ENCODE measurements at places on chromosomes 6 and 20.
A peak's percentile ranks its signal among the peaks of the same experiment; 100 is the strongest.

- H3K4me3 ChIP-seq = no peak overlapping the region
- DNase-seq = no peak
- H3K36me3 ChIP-seq = no peaks in the 10 kb centered on the region
- H3K27ac ChIP-seq = no peak overlapping the region
- peaks cover 13% of the 10 kb centered on the region for H3K27me3 ChIP-seq
Measured at GRCh38 chr6:16925461-16925860, 164.2 kb upstream of the ATXN1 start.

DNA sequence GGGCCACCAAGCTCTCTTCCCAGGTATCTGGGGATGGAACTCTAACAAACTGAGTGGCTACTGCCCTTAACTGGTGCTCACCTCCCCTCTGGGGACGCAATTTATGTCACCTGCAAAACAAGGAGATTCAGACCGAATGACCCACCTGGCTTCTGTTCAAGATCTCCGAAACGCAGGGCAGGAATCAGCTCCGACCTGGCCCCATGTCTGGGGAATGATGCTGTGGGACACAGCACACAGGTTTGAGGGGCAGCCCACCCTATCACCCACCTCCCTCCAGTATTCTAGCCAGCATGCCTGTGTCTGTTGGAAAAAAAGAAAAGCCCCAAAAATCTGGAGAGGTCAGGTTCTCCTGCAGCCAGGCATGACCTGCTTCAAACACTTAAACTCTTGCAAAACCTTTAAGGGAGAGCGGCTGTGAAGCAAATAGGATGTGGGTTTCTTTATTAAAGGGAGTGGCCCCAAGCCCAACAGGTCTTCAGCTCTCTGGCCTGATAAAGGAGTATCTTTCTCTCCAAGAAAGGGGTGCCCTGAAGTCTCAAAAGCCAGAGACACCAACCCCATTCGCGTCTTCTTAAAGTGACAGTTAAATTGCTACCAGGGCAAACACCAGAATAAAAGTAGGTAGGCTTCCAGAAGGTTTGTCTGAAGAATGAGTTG lies 6.4 kb downstream of the PREX1 start:
- peak overlapping the region; percentile 74 for H3K4me3 ChIP-seq
- no peak for DNase-seq
- peak overlapping the region; percentile 61 for H3K27ac ChIP-seq
- no peaks in the 10 kb centered on the region for H3K27me3 ChIP-seq
- peaks cover 10% of the 10 kb centered on the region for H3K36me3 ChIP-seq

- H3K4me1 ChIP-seq = peaks cover 20% of the 10 kb centered on the region
- no peaks in the 10 kb centered on the region for H3K27me3 ChIP-seq
- peak overlapping the region; percentile 75 for H3K27ac ChIP-seq
Measured at GRCh38 chr20:47664744-47665143, 120.5 kb downstream of the SULF2 start.

DNA sequence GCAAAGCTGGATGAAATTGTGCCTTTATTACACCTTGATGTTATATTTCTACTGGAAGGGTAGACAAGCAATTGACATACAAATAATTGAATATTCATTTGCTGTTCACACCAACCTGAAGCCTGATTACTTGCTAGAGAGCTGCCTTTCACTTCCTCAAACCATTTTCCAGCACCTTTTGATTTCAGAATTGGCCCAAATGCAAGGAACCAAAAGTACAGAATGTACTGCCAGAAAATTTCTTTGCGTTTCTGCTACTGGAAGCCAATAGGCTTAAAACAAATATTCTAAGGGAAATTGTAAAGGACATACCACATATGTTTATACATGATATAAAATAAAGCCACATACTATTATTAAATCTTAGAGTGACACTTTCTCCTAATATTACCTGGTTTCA lies 94.5 kb downstream of the RFPL4B start:
- H3K36me3 ChIP-seq = no peaks in the 10 kb centered on the region
- H3K27me3 ChIP-seq = no peaks in the 10 kb centered on the region
- no peaks in the 10 kb centered on the region for H3K4me1 ChIP-seq
- DNase-seq = no peak
- H3K27ac ChIP-seq = no peak overlapping the region
- H3K4me3 ChIP-seq = no peak overlapping the region

- no peak for DNase-seq
- H3K4me3 ChIP-seq = no peak overlapping the region
- no peaks in the 10 kb centered on the region for H3K4me1 ChIP-seq
- H3K36me3 ChIP-seq = no peaks in the 10 kb centered on the region
- no peaks in the 10 kb centered on the region for H3K27me3 ChIP-seq
- no peak overlapping the region for H3K27ac ChIP-seq
Measured at GRCh38 chr6:73285674-73286283, 22.8 kb upstream of the KHDC1 start.

DNA sequence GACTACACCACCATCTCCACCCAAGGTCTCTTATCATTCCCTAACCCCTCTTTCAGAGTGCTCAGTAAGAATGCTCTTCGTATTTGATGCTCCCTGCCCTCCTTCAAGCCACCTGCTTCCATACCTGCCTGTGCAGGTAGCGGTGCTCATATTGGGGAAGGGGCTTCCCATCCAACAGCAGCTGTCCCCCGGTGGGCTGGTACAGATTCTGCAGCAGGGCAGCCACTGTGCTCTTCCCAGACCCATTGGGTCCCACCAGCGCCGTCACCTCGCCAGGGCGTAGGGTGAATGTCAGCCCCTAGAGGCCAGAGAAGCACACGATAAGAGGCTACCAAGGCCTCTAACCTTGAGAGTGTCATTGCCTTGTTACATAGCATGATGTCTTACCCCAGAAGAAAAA lies 3.9 kb upstream of the PSMB8 start:
- H3K36me3 ChIP-seq = peaks cover 62% of the 10 kb centered on the region
- no peak for DNase-seq
- peak overlapping the region; percentile 24 for H3K4me3 ChIP-seq
- H3K27me3 ChIP-seq = no peaks in the 10 kb centered on the region
- H3K27ac ChIP-seq = peak overlapping the region; percentile 22
- peaks cover 54% of the 10 kb centered on the region for H3K4me1 ChIP-seq

DNA sequence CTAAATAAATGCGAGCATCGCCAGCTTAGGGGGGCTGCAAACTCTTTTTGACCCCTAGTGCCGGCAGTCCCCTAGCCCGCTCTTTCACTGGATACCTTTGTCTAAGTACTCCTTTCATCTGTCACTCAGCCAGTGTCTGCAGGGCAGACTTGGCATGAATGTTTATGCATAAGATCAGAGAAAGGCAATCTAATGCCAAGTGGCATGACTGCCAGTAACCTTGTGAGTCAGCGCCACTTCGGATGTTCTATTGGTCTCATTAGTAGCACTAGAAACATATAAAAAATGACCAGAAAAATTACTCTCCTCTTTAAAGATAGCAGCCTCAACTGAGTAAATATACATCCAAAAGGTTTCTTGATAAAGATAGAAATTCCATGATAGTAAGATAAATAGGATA lies 192.2 kb downstream of the TBC1D32 start:
- no peak for DNase-seq
- no peaks in the 10 kb centered on the region for H3K4me1 ChIP-seq
- no peak overlapping the region for H3K4me3 ChIP-seq
- H3K36me3 ChIP-seq = peaks cover 9% of the 10 kb centered on the region

- no peak for DNase-seq
- H3K27me3 ChIP-seq = peaks cover 8% of the 10 kb centered on the region
- peaks cover 3% of the 10 kb centered on the region for H3K4me1 ChIP-seq
- H3K27ac ChIP-seq = no peak overlapping the region
Measured at GRCh38 chr6:114063956-114064355, 93.0 kb upstream of the HDAC2 start.

DNA sequence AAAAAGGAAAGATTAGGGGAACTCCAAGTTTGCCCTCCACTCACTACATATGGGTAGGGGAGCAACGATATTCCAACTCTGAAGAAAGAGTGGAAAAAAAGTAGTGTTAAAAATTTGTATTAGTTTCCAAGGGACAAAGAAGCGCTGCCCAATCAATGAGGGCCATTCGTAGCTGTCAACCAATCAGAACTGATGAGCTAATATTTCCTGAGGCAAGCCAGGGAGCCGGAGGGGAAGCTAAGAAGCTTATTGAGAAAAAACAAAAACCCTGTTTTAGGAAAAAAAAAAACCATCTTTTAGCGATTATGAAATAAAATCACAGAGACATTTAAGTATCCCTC lies 59.5 kb downstream of the TRIM38 start:
- no peak for DNase-seq
- peaks cover 13% of the 10 kb centered on the region for H3K4me1 ChIP-seq
- H3K4me3 ChIP-seq = peak overlapping the region; percentile 100
- no peaks in the 10 kb centered on the region for H3K27me3 ChIP-seq

DNA sequence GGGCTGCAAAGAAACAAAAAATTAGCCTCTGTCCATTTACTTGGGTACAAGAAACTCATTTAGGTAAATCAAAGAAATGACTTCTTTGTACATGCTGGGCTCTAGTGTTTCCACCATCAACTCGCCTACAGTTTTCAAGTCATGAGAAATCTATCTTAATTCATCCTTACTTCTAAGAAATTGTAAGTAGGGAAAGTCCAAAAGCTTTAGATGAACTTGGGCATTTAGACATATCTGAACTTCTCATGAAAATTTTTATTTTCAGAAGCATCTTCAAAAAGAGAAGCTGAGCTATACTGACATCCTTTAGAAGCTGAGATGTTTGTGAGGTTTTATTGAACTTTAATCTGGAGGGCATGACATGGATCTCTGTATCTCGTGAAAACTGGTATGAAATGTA lies 117.3 kb downstream of the MYB start:
- no peaks in the 10 kb centered on the region for H3K4me1 ChIP-seq
- no peak overlapping the region for H3K27ac ChIP-seq
- no peaks in the 10 kb centered on the region for H3K27me3 ChIP-seq
- H3K4me3 ChIP-seq = no peak overlapping the region
- DNase-seq = no peak
- H3K36me3 ChIP-seq = peaks cover 14% of the 10 kb centered on the region

- H3K27ac ChIP-seq = no peak overlapping the region
- H3K4me1 ChIP-seq = no peaks in the 10 kb centered on the region
- no peaks in the 10 kb centered on the region for H3K27me3 ChIP-seq
Measured at GRCh38 chr6:7424967-7425807, 35.6 kb downstream of the RIOK1 start.

- peak overlapping the region; percentile 32 for H3K27ac ChIP-seq
- peaks cover 26% of the 10 kb centered on the region for H3K4me1 ChIP-seq
- H3K4me3 ChIP-seq = no peak overlapping the region
Measured at GRCh38 chr6:44115866-44116265, 11.4 kb downstream of the MRPL14 start.

- no peaks in the 10 kb centered on the region for H3K36me3 ChIP-seq
- no peak for DNase-seq
- H3K27ac ChIP-seq = no peak overlapping the region
- peaks cover 3% of the 10 kb centered on the region for H3K27me3 ChIP-seq
- H3K4me3 ChIP-seq = no peak overlapping the region
- H3K4me1 ChIP-seq = peaks cover 3% of the 10 kb centered on the region
Measured at GRCh38 chr6:43935921-43936439, 166.0 kb downstream of the VEGFA start.

GRCh38 chr6:130827247-130828149 lies at the start of gene SMLR1:
Gene SMLR1, plus strand, starts transcription at chr6:130827406. Its CDS starts 8 bp downstream, at chr6:130827414.
- H3K4me1 ChIP-seq = no peaks in the 10 kb centered on the region

GRCh38 chr6:108518714-108519576 lies 41.8 kb upstream of the FOXO3 start:
- no peak overlapping the region for H3K27ac ChIP-seq
- no peak overlapping the region for H3K4me3 ChIP-seq
- no peaks in the 10 kb centered on the region for H3K4me1 ChIP-seq
- DNase-seq = no peak
- H3K36me3 ChIP-seq = peaks cover 4% of the 10 kb centered on the region
- no peaks in the 10 kb centered on the region for H3K27me3 ChIP-seq

DNA sequence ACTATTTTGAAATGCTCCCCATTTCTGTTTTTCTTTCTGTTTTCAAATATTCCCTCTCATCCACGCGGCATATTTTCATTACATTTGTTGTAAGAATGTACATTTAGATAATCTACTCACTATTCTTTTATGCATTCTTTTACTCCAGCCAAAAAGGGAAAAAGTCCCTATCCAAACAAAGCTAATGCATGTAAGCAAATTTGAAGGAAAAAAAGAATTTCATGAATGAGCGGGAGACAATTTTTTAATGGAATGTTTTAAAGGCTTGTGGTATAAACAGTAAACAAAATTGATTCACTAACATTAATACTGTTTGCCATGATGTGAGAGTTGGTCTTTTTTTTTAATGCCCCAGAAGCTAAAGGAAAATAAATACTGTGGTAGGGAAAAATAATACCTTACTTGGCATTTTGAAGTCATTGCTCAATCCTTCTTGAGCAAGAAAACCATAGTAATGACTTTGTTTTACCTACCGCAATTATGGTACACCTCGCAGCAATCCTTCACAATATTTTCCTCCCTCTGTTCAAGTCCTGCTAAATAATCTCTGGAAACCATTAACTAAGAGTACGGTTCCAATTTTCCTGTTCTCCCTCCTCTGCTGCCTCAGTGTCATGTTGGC lies 79.0 kb downstream of the BACH2 start:
- H3K4me3 ChIP-seq = no peak overlapping the region
- peaks cover 8% of the 10 kb centered on the region for H3K36me3 ChIP-seq
- H3K27ac ChIP-seq = no peak overlapping the region
- no peak for DNase-seq

GRCh38 chr6:107661291-107661690 lies 162.8 kb downstream of the SCML4 start:
- no peaks in the 10 kb centered on the region for H3K27me3 ChIP-seq
- DNase-seq = no peak
- H3K27ac ChIP-seq = no peak overlapping the region
- peaks cover 2% of the 10 kb centered on the region for H3K36me3 ChIP-seq
- H3K4me1 ChIP-seq = peaks cover 27% of the 10 kb centered on the region

DNA sequence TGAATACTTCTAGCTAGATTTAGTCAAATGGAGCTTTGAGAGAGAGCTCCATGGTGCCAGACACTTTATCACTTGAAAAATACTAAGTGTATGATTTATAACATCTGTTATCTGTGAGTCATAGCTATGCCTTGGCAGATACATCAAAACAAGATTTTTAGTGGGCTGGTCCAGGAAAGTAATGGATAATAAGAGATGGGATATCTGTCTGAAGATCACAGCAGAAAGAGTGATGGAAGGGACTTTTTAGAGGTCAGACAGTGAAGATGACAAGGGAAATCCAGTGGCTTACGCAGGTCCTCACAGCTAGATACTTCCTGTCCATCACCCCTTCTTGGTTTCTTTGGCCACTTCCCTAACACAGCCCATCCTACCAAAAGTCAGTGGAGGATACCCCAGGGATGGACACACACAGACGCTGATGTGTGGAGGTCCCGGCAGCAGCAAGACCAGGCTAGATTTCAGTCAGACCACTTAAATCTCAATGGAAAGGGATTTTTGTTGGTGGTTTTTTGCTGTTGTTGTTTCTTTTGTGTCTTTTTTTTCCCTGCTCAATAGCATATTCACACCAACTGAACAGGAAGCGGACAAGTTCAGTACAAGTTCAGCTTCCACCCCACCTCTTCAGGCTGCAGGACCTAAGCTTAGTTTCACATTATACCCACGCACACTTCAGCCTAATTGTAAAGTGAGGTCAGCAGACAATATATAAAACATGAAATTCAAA lies 209.3 kb downstream of the ALDH8A1 start:
- H3K27ac ChIP-seq = no peak overlapping the region
- DNase-seq = no peak
- peaks cover 2% of the 10 kb centered on the region for H3K27me3 ChIP-seq
- H3K4me3 ChIP-seq = no peak overlapping the region
- peaks cover 2% of the 10 kb centered on the region for H3K4me1 ChIP-seq
- H3K36me3 ChIP-seq = no peaks in the 10 kb centered on the region
